ENCODE measurements at places on chromosomes 2 and 18.

DNA sequence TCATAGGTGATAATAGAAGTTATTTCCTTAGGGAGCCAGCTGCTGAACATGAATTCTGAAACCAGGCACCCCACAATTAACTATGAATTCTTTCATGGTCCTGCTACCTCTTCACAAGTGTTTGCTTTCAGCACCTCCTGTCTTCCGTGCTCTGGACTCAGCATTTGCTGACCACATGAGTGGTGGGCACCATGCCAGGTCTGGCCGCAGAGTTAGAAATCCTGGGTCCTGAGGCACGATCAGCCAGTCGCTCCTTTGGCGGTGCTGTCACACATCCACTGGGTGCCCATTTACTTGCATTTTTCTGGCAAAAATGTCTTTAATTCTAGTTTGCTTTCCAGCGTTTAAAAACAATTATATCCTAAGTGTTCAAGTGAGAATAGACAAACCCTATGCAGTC is 196.4 kb upstream of the PXDN start:
- DNase-seq, result no peak

GRCh38 chr2:75736276-75736675 is 25.6 kb upstream of the GCFC2 start:
- no peak for DNase-seq

DNA sequence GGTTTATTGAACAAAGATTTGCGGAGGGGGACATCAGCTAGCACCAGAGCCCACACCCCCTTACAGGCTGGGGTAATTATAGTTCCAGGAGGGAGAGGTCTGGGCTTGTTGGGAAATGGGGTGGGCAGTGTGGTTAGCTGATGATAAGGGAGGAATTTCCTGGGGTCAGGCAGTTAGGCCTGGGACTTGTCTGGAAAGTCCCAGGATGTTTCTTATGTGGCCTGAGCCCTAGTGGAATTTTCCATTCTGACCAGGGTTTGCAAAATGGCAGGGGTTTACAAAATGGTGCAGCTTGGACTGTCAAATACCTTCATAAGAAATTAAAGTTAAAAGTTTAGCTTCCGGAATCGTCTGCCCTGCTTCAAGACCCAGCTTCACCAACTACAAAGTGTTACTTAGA is 199.1 kb downstream of the FBXO15 start:
- DNase-seq, result no peak

- no peak for DNase-seq
Observed at GRCh38 chr2:168767258-168767657, 35.2 kb upstream of the NOSTRIN start.

DNA sequence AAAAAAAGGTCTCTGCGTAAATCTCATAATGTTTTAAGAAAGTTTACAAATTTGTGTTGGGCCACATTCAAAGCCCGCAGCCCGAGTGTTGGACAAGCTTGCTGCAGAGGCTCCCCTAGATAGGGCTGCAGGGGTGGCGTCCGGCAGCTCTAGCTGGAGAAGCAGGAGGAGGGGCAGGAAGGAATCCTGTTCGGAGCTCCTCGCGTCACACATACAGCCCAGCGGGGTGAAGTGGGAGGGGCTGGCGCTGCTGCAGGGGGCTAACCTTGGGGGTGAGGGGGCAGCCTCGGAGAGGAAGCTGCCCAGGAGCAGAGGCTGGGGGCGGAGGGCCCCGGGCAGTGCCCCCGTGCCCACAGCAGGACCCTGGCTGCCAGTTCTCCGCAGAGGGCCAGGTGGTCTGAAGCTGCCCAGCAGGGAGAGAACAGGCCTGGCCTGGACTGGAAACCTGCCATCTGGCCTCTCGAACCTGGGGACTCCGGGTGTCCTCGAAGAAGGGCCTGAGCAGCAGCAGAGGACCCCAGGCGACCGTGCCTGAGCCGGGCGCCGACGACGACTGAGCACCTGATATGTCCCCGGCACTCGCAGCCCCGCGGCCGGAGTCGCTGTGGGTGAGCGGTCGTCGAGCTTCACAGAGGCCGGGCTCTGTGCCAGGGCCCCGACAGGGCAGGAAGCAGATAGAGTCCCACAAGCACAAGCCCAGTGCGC is 2.6 kb upstream of the GPR35 start:
- DNase-seq, result peak; percentile 92

- DNase-seq, result no peak
Observed at GRCh38 chr2:105261061-105261460, 19.5 kb downstream of the GPR45 start.

DNA sequence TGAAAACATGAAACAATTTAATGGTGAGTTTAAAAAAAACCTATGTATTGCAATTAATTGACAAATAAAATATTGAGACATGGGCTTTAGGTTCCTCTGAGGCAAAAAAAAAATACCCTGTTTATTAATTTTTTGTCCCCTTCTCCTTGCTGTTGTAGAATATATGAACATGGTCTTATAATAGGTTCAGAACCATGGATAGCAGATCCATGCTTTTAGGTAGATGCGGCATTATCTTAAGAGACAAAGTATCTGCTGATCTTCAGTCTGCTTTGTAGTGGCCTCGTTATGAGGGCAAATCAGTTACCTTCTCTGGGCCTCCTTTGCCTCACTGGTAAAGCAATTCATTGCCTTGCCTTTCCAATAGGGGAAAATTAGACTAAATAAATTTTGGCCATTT is 850.7 kb downstream of the NRXN1 start:
- DNase-seq, result peak; percentile 7

GRCh38 chr2:134660626-134661402 is 58.0 kb downstream of the TMEM163 start:
- no peak for DNase-seq

Data from hematopoietic multipotent progenitor cell treated with erythropoietin and hydrocortisone succinate and interleukin-3 and kit ligand, for 4 days (in vitro differentiated cells).